ENCODE measurements at places on chromosomes 5 and 9.
A peak's percentile ranks its signal among the peaks of the same experiment; 100 is the strongest.

- DNase-seq: peak; percentile 58
These were observed 11.2 kb downstream of the IER5L start for GRCh38 chr9:129166623-129167557.

- no peak for DNase-seq
These were observed 356.1 kb downstream of the SPOCK1 start for GRCh38 chr5:137142764-137143605.

- DNase-seq: no peak
These were observed 6.2 kb downstream of the GNPDA1 start for GRCh38 chr5:142006363-142007236.

- no peak for DNase-seq
These were observed 20.0 kb upstream of the MLANA start for GRCh38 chr9:5870691-5871090.

- DNase-seq: no peak
These were observed 33.6 kb downstream of the SEC61B start for GRCh38 chr9:99255651-99256050.

- DNase-seq: no peak
These were observed 227.8 kb downstream of the TRPM3 start for GRCh38 chr9:70893580-70894122.

GRCh38 chr9:82242285-82242963 is 253.9 kb downstream of the SPATA31D1 start:
- DNase-seq: no peak

- no peak for DNase-seq
These were observed 8.3 kb downstream of the DIMT1 start for GRCh38 chr5:62395210-62395950.

DNA sequence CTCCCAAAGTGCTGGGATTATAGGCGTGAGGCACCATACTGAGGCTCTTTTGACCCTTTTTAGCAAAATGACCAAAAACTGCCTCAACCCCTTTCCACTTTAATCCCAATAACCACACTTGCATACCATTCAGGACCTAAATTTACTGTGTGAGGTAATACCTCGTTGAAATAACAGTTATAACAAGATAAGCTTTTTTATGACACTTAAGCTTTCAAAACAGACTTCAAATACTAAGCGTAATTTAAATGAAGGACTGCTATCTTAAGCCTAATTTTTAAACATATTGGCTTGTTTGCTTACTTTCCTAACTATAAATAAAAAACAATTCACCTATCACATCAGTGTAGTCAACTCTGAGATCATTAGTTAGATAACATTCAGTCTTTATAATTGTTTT is 37.8 kb downstream of the PWWP2A start:
- DNase-seq: no peak

DNA sequence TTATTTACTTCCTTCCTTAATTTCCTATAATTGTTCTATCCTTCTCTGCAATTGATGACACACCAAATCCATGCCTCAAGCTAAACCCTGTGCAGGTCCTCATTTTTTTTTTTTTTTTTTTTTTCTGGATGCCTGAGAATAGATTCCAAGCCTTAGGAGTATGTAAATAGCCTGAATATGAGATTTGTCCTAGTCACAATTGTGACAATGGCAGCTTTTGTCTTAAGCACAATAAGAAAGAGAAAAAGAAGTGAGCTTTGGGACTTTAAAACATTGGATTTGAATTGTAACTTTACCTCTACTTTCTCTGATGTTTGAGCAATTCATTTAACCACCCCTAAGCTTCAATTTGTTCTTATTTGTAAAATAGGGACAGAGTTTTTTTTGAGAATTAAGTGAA is 280.5 kb downstream of the TUSC1 start:
- no peak for DNase-seq

All from HepG2 (cell line).